ENCODE measurements at places on chromosomes 12 and 14. TPM values are rescaled to one million over a fixed set of nuclear protein-coding genes. Genes with fewer than 3 reads are reported as not detected.

Gene CFAP54
- 2.9 TPM for total RNA-seq

Gene CIROP
- total RNA-seq, result not detected

Gene TAS2R31
- total RNA-seq, result 0.81 TPM

Gene M6PR
- total RNA-seq, result 99.3 TPM

Gene SERPINA5
- total RNA-seq, result 1.5 TPM

Gene MMP14
- 238 TPM for total RNA-seq

Gene SLC2A13
- 13.2 TPM for total RNA-seq

Gene LRP1
- total RNA-seq, result 285 TPM

Gene SOS2
- 14.1 TPM for total RNA-seq

Gene SLC41A2
- 14.8 TPM for total RNA-seq

Gene SOAT2
- total RNA-seq, result not detected

Gene TGM1
- total RNA-seq, result 0.16 TPM

Gene MGAT4C
- not detected for total RNA-seq

Gene NOXRED1
- total RNA-seq, result not detected

Gene PTHLH
- total RNA-seq, result not detected

Gene ZCRB1
- 21.5 TPM for total RNA-seq

Gene TEX22
- not detected for total RNA-seq
